NCI-H1417 treated with DMSO at 0.1 percent for 48 hours (cell line): ENCODE measurements at places on chromosomes 6 and 20.

GRCh38 chr6:50442531-50443040 lies 270.7 kb upstream of the TFAP2D start:
- no peak for DNase-seq

DNA sequence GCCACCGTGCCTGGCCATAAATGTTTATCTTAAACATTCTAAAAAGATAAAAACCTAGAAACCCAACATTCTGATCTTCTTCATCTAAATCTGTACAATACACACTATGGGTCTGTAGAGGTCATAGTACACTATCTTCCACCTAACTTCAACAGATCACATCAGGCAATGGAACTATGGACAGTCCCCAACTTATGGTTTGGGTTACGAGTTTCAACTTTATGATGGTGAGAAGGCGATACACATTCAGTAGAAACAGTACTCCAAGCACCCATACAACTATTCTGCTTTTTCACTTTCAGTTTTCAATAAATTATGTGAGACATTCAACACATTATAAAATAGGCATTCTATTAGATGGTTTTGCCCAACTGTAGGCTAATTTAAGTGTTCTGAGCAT lies 23.1 kb downstream of the FKBP5 start:
- no peak for DNase-seq

GRCh38 chr20:61756966-61757677 lies 308.6 kb downstream of the TAF4 start:
- DNase-seq = no peak

DNA sequence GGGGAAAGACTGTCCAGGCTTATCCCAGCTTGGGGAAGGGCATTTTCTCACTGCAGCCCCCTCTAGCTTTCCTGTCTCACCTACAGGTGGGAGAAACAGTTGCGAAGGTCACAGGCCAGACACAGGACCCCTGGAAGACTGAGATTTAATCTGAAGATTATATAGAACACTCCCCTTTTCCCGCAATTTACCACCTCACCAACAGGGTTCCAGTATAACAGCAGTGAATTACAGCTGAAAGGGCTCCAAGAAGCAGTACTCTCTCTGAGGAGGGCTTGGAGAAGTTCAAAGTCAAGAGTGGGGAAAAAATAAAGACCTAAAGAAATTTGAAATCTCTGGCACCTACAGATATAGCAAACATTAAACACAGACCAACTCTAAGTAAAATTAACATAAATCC lies 111.9 kb downstream of the ANKRD60 start:
- DNase-seq = no peak

DNA sequence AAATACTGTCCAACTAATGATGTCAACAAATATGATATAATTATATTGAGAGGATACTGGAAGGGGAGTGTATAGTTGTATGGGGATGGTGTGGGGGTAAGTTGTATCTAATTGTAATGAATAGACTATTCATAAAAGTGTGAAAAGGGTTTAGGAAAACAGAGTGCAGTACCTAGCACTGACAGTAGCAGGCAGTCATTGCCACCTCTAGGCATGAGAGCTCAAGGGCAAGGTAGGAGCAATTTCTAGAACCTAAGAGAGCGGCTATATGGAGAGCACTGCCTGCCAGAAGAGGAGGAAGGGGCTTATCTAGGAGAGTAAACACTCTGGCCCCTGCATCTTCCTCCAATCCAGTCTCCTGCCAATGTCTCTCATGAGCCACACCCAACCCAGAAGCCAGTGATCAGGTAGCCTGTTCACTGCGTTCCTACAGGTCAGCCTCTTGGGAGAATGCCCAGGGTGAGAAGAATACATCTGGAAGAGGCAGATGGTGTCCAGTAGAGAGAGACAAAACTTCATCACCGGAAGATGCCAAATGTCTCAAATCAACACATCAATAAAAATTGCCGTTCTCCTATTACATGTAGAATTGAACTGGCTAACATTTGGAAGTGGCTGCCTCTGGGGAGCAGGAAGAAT lies 200.0 kb downstream of the LY86 start:
- no peak for DNase-seq

- DNase-seq = no peak
Measured at GRCh38 chr6:72182337-72183246, 296.2 kb downstream of the RIMS1 start.

DNA sequence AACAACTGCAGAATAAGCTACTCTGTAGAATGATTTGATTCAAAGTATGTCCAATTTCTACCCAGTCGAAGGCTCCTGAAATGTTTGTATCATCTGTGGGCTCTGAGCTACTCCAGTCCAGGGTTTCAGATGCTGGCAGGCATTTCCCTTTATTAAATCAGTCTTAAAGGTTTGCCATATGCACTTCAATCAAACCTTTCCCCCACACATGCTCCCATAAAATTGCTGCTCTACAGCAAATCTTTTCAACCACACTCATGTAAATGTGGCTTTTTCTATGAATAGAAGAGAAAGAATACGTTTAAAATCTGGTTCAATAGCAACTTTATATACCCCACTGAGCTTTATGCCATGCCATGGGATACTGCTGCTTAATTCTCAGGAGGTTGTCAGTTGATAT lies 242.4 kb upstream of the MAP3K7 start:
- no peak for DNase-seq

- no peak for DNase-seq
Measured at GRCh38 chr6:73710948-73711347, 14.9 kb downstream of the CD109 start.

DNA sequence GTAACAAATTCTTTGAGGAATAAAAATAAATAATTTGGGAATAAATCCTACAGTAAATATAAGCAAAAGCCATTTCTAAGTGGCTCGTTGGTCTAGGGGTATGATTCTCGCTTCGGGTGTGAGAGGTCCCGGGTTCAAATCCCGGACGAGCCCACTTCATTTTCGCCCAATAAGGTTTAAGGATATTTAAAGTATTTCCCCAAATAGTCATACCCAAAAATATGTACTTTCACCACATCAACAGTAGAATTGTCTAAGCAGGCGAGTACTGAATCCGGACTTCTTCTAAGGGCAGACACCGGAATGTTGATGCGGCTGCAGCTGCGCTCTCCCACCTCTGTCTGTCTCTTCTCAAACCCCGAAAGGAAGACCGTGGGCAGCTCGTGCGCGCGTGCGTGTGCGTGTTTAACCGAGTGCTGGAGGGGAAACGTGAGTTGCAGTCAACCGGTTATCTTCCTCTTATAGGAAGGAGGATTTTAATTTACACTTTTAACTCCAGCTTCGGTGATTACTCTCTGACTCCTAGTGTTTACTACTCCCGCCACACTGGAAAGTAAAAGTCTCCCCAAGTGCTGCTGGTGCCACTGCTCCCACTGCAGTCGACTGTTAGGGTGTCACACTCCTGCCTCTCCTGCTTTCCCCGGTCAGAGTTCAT lies 155.7 kb upstream of the PRSS16 start:
- DNase-seq = no peak

- DNase-seq = no peak
Measured at GRCh38 chr6:109059153-109059552, 35.5 kb downstream of the SESN1 start.

- DNase-seq = no peak
Measured at GRCh38 chr20:47330933-47331708, 25.4 kb downstream of the ZMYND8 start.

GRCh38 chr20:32674362-32674789 lies 635 bp upstream of the C20orf203 start:
- no peak for DNase-seq

GRCh38 chr20:15705975-15706374 lies 867.3 kb downstream of the KIF16B start:
- no peak for DNase-seq

- DNase-seq = no peak
Measured at GRCh38 chr6:13398421-13398994, 70.2 kb upstream of the TBC1D7 start.

GRCh38 chr6:32974541-32975308 lies 6.3 kb downstream of the BRD2 start:
- no peak for DNase-seq

DNA sequence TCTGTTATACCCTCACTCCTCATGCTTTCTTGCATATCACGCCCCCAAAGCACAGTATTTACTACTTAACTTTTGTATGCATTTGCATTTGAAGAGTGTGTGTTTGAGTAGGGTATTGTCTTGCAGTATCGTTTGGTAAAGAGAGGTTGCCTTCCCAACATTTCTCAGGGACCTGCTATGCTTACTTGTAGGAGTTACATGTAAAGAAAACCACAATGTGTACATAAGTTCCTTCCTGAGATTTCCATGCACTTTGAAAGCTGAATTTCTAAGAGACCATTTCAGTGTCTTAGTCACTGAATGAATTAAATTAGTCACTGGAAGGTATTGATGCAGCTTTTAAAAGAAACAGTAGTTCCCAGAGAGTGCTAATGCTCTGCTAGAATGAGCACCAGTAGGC lies 159.3 kb upstream of the LAMA2 start:
- DNase-seq = no peak

DNA sequence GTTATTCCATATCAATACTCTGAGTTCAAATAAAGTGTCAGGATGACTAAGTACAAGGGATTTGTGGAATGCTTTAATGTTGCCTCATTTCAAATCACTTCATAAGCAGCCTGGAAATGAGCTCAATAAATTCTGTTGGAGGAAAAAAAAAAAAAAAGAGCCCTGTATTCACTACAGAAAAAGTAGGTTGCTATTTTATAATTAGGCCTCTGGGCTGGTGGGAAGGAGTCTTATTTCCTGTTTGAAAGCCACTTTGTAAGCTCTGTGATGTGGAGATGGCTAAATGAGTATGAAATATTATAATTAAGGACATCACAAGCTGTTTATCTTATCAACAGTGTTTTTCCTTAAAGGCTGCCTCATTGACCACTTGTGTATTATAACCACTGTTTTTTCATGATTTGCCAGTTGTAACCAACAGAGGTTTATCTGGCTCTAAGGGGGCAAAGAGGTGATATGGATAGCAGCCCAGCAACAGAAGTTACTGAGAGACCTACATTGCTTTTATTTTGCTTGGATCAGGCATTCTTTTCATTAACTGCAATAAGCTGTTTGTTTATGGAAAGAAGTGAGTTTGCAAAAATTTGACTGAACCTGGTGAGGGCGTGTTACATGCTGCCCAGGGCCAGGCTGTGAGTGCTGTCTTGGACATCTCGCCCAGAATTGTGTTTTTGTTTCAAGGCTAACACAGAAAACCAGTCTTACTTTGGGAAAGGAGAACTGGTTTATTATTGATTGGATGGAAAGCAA lies 563.3 kb upstream of the MAP3K7 start:
- no peak for DNase-seq

- no peak for DNase-seq
Measured at GRCh38 chr6:14452567-14453527, 335.3 kb downstream of the CD83 start.

DNA sequence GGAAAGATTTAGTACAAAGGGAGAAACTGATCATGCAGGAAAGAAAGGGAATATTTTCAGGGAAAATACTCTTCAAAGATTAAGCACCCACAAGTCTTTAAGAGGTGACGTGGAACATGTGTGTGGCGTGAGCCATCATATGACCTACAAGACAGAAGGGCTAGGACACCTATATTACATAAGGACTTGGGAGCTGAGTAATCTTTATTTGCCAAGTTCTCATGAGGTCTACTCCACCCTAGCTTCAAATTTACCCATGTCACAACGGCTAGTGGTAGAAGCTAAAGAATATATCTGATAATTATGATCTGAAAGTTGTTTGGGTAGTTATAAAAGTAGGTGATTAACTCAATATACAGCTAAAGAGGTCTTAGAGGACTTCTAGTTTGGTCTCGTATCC lies 167.8 kb downstream of the GJA10 start:
- DNase-seq = no peak

- DNase-seq = no peak
Measured at GRCh38 chr20:59631751-59632540, 27.6 kb downstream of the PHACTR3 start.

DNA sequence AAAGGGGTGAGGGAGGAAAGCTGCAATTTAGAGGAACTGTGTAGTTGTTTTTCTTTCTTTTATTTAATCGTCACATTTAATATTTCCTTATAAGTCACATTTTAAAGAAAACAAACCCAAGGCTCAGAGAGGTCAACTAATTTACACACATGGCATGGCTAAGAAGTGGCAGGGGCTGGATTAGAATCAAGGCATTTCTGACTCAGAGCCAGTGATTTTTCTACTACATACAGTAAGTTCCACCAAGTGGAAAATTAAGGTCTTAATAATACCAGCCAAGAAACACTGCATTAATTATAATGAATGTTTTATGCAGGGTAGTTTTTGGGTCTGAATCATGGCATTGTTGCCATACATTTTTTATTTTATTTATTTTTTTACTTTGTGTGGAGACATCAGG lies 607.7 kb upstream of the CITED2 start:
- DNase-seq = no peak

DNA sequence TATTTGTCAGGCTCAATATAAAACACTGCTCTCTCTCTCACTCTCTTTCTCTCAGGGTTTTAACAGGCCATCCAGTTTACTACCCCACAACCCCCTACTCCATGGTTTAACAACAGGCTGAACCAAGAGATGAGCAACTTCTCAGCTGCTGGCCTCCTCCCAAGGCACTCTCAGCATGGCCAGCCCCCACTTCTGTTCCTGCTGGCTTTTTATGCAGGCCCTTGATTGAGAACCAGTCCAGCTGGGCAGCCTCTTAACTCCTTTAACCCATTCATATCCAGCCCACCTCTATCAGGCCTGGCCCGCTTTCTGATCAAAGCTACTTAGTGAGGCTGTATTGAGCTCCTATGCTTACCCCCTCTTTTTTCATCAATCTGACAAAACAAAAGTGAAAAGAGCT lies 346.8 kb upstream of the POU3F2 start:
- no peak for DNase-seq

GRCh38 chr20:41054847-41055230 lies 26.2 kb downstream of the TOP1 start:
- no peak for DNase-seq

- no peak for DNase-seq
Measured at GRCh38 chr6:106823732-106824351, 150.7 kb downstream of the CD24 start.

GRCh38 chr20:4689220-4689619 lies 32.5 kb upstream of the PRND start:
- no peak for DNase-seq

GRCh38 chr20:31739550-31739977 lies 474 bp downstream of the TPX2 start:
- no peak for DNase-seq

- DNase-seq = no peak
Measured at GRCh38 chr6:75349262-75349984, 64.8 kb upstream of the TMEM30A start.

GRCh38 chr20:36377348-36378326 lies 71.5 kb downstream of the DLGAP4 start:
- no peak for DNase-seq

DNA sequence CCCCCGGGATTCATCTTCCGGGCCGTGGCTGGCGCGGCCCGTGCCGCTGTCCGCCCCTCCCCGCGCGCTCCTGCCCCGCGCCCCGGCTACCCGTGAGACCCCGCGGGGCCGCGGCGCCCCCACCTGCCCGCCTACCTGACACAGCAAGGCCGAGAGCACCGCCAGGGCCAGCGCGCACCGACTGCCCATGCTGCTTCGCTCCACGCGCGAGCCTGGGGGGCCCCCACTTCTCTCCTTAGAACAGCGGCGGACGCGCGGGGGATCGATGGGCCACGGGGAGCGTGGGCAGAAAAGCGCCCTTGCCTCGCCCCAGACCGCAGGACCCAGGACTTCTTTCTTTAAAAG lies 955 bp downstream of the DLL1 start:
- no peak for DNase-seq
